ENCODE measurements at places on chromosomes 2 and 18.
A peak's percentile ranks its signal among the peaks of the same experiment; 100 is the strongest.

GRCh38 chr2:169036736-169037440 lies 5.8 kb upstream of the ABCB11 start:
- DNase-seq = no peak
- no peaks in the 10 kb centered on the region for H3K4me1 ChIP-seq
- H3K27me3 ChIP-seq = no peaks in the 10 kb centered on the region
- no peaks in the 10 kb centered on the region for H3K36me3 ChIP-seq

DNA sequence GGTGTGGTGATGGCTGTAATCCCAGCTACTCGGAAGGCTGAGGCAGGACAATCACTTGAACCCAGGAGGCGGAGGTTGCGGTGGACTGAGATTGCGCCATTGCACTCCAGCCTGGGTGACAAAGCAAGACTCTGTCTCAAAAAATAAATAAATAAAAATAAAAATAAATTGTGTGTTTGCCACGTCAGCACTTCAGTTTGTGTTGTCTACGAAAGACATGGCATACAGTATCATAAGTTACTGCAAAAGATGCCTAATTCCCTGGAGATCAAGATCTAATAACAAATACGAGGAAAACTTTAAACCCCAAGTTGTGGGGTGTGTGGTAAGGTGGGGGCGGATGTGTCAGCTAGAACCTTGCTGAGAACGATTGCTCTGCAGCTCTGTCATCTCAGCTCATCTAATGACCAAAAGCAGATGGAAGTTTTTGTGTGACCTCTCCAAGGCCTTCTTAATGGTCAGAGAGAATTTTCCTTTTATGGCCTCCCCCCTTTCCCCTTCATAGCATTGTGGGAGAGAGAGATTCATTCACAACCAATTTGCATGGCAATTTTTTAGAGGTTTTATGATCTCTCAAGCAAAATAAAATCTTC lies 11.3 kb downstream of the NPAS2 start:
- no peaks in the 10 kb centered on the region for H3K36me3 ChIP-seq
- no peak overlapping the region for H3K27ac ChIP-seq
- no peaks in the 10 kb centered on the region for H3K4me1 ChIP-seq
- no peak for DNase-seq
- H3K4me3 ChIP-seq = no peak overlapping the region

GRCh38 chr2:127205218-127206125 lies 14.6 kb downstream of the CYP27C1 start:
- no peaks in the 10 kb centered on the region for H3K36me3 ChIP-seq
- no peak for DNase-seq
- H3K27ac ChIP-seq = no peak overlapping the region
- no peak overlapping the region for H3K4me3 ChIP-seq
- H3K27me3 ChIP-seq = no peaks in the 10 kb centered on the region
- H3K4me1 ChIP-seq = no peaks in the 10 kb centered on the region

GRCh38 chr2:202376460-202377206 lies 506 bp downstream of the BMPR2 start:
- H3K27me3 ChIP-seq = no peaks in the 10 kb centered on the region
- H3K36me3 ChIP-seq = no peaks in the 10 kb centered on the region
- DNase-seq = peak; percentile 58
- peak overlapping the region; percentile 82 for H3K4me3 ChIP-seq

DNA sequence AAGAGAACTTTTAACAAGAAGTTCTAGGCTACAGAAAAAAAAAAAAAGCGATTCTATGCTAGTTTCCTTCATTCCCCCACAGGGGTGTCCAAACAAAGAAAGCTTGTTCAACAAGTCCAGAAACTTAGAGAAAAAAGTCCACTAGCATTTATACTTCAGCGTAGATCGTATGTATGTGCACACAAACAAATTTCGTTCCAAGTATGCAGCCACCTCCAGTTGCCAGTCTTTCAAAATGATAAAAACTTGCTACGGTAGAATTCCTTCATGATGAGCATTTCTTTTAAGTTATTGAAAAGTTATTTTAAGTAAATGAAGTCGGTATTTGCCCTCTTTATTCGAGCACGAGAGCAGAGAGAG lies 3.7 kb upstream of the OTX1 start:
- DNase-seq = no peak
- H3K4me1 ChIP-seq = no peaks in the 10 kb centered on the region
- no peaks in the 10 kb centered on the region for H3K36me3 ChIP-seq

DNA sequence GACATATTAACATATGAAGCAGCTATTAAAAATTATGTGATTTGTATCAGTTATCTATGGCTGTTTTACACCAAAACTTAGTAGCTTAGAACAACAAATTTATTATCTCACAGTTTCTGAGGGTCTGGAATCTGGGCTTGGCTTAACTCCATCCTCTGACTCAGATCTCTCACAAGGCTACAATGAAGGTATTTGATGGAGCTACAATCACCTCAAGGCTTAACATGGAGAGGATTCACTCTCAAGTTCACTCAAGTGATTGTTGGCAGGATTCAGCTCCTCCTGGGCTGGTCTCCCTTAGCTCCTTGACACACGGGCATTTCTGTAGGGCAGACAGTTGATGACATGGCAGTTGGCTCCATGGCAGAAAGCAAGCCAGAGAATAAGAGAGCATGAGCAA lies 133.0 kb upstream of the SLC14A2 start:
- H3K4me3 ChIP-seq = no peak overlapping the region
- no peaks in the 10 kb centered on the region for H3K36me3 ChIP-seq

DNA sequence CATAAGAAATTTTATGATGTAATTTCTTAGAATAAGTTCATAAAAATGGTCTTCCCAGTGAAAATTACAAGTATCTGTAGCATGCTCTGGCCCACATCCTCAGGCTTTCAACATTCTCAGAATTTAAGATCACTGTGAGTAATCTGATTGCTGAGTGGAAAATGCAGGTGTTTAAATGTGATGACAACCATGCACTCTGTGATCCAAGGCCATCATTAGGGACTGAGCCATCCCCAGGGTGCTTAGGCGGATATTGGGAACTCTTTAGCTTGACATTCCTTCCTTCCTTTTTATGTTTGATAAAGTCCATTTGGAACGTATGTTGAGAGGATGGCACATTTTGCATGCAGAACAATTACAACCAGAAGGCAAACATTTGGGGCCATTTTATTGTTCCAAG lies 95.5 kb downstream of the ARL4C start:
- no peak overlapping the region for H3K4me3 ChIP-seq
- H3K4me1 ChIP-seq = no peaks in the 10 kb centered on the region
- H3K36me3 ChIP-seq = no peaks in the 10 kb centered on the region
- no peak overlapping the region for H3K27ac ChIP-seq
- H3K27me3 ChIP-seq = no peaks in the 10 kb centered on the region

DNA sequence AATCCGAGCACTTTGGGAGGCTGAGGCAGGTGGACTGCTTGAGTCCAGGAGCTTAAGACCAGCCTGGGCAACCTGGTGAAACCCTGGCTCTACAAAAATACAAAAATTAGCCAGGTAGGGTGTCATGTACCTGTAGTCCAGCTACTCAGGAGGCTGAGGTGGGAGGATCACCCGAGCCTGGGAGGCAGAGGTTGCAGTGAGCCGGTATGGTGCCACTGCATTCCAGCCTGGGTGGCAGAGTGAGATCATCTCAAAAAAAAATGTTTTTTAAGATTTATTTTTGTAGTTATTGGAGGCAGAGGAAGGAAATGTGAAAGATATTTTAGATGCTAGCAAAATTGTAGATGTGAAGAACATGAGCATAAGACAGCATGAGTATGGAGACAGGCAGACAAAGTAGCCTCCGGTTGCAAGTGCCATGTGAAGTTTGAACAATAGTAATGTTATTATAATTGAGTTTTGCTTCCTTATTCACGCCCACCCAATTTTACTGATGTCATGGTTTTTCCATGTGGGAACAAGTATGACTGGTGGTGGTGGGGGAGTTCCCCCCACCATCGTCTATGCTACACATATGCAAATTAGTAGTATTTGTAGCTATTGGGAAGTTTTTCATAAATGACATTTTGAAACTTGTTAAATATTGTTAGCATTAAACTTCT lies 18.0 kb downstream of the REL start:
- H3K27me3 ChIP-seq = no peaks in the 10 kb centered on the region
- no peaks in the 10 kb centered on the region for H3K4me1 ChIP-seq
- no peaks in the 10 kb centered on the region for H3K36me3 ChIP-seq
- H3K4me3 ChIP-seq = no peak overlapping the region
- DNase-seq = no peak
